ENCODE measurements at places on chromosomes 5 and 9.
A peak's percentile ranks its signal among the peaks of the same experiment; 100 is the strongest.

GRCh38 chr5:16812911-16813310, 123.2 kb downstream of the MYO10 start:
- no peak for DNase-seq

DNA sequence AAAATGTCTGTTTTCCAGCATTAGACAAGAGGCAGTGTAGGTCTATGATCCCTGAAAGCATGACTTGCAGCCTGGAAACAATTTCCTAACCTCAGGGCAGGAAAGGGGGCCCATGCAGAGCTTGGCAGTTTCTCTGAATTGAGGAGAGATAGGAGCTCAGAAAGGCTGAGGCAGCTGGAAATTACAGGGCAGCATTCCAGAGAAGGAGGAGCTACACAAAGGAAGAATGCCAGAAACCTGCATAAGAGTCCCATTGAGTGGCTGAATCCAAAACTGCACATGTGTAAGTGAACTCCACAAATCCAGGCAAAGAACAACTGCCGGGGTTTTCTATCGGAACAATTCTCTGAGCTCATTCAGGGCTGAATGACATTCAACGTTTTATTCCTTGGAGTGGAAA, 346.8 kb downstream of the PIK3R1 start:
- DNase-seq: no peak

DNA sequence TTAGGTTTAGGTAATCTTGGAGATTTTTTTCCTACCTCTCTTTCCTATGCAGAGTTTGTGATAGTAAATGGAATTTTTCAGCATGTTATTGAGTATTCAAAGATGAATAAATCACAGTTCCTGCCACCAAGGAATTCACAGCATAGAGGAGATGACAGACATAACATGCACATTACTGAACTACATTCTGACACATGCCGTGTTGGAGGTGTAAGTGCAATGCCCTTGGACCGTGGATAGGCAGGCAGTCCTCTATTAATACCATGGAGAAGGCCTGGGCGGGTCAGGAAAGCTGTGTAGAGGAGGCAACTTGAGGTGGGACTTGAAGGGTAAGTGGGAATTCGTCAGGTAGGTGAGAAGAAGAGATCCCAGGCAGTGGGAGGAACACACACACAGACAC, 43.9 kb downstream of the MCCC2 start:
- DNase-seq: no peak

DNA sequence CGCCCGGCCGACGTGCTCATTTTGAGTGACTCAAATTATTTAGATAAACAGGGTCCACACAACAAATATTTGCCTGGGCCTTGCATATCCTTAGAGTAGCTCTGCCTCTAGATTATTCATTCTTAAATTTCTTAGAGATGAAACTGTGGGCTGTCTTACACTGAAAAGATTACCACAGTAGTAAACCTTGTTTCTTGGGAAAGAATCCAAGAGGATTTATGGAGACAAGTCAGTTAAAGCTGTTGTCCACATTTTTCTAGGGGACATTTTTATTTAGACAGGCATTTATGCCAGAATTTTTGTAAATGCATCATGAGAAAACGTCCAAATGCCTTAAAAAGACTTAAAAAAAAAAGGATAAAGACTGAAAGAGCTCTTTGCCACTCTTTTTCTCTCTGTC, 32.6 kb upstream of the RANBP3L start:
- no peak for DNase-seq

GRCh38 chr9:135580664-135581380, 19.3 kb downstream of the PAEP start:
- DNase-seq: no peak

DNA sequence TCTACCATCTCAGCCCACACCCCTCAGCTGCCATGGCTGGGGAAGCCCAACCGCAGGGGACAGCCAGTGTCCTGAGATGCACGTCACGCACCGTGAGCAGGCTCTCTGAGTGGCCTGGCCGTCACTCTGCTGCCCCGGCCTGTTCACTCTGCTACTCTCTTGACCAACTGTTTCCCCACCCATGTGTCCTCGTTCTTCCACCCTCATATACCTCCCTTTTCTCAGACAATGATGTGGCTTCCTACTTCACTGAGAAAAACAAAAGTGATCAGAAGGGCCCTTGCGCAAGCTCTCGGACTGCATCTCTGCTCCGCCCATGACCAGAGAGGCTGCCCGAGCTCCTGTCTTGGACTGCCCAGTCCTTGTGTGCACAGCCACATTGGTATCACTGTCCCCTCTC, 47.6 kb downstream of the OTULIN start:
- DNase-seq: no peak

DNA sequence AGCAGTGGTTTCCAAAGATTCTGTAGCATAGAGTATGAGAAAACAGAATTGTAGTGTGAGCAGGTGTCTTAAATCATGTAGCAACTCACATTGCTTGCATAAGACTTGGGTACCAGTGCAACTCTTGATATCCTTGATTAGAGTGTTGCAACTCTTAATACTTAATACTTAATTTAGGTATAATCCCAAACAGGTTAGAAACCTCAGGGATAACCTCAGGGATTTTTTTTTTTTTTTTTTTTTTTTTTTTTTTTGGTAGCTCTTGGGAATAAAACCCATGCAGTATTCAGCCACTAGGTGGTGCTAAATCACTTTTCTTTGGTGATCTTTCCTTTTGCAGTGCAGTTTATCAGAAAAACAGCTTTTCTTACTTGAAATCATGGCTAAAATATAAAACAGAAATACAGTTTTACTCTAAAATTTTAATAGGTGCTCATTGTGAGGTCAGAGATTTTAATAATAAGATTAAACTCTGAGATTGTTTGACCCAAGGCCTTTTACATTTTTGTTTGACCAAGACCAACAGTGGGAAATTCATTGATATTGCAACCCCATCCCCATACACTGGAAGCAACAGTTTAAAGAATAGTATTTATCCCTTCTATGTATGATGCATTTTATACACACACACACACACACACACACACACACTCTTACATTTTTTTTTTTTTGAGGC, 55.3 kb downstream of the ERAP1 start:
- peak; percentile 28 for DNase-seq

DNA sequence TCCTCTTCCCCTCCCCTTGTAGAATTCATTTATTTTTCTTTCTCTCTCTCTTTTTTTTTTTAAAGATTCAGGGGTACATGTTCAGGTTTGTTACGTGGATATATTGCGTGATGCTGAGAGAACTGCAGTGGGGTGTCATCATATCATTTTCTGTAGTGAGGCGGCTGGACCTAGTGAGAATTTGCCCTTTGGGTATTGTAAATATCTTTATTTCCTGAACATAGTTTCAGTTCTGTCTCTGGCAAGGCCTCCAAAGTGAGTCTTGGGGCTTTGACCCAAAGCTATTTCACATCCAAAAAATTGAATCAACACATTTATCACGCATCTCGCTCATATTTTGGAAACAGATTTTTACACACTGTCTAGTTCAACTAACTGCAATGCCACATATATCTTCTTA, 25.4 kb upstream of the MYOT start:
- no peak for DNase-seq

DNA sequence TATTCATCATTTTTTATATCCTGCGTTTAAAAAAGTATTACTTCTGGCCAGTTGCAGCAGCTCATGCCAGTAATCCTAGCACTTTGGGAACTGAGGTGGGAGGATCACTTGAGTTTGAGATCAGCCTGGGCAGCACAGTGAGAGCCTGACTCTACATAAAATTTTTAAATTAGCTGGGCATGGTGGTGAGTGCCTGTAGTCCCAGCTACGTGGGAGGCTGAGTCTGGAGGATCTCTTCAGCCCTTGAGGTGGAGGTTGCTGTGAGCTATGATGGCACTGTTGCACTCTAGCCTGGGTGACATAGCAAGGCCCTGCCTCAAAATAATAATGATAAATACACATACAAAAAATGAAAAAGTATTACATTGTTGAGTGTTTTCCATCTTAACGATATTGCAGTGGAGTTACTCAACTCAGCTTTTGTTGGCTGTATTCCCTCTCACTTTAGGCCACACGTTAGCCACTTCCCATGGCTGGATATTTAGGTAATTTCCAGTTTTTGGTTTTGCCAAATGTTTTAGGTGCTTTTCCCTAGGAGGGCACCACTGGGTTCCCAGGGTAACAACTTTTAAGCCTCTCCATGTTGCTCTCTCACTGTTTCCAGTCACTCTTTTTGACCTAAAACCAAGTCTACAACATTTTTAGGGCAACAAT, 20.6 kb downstream of the SHB start:
- no peak for DNase-seq

All from stimulated activated CD4-positive, alpha-beta T cell treated with anti-CD3 and anti-CD28 coated beads, Interleukin-1b, Interleukin-23, amount 100 ng/mL, for 4 hours (primary cell).